ENCODE measurements at places on chromosomes 3 and 15. TPM values are rescaled to one million over a fixed set of nuclear protein-coding genes. Genes with fewer than 3 reads are reported as not detected.

GRCh38 chr15:63442080-63442479, 60.4 kb upstream of the CA12 start:
- no peaks in the 10 kb centered on the region for H3K36me3 ChIP-seq
- no peaks in the 10 kb centered on the region for H3K27me3 ChIP-seq

DNA sequence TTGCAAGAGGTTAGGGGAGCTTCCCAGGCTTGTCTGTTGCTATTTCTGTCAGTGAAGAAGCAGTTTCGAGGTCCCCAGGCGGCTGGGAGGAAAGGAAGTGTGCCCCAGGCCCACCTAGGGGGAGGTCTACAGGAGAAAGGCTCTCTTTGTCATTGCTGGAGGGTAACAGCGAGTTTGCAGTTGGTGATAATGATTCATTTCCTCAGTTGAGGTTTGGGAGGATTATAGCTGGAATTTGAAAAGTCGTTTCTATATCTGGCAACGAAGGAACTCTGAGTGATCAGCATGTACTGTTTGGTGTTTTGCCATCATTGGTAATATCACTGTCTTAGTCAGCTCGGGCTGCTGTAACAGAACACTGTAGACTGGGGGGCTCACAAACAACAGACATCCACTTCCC, 65.5 kb upstream of the UBE3A start:
- no peaks in the 10 kb centered on the region for H3K27me3 ChIP-seq
- no peak for DNase-seq
- no peaks in the 10 kb centered on the region for H3K36me3 ChIP-seq
- no peak overlapping the region for H3K4me3 ChIP-seq
- H3K27ac ChIP-seq: no peak overlapping the region

The NR2C2 gene
- 32.5 TPM for total RNA-seq

The EPHB3 gene
- 2.9 TPM for total RNA-seq

- H3K4me1 ChIP-seq: peaks cover 12% of the 10 kb centered on the region
- no peaks in the 10 kb centered on the region for H3K36me3 ChIP-seq
- no peak overlapping the region for H3K27ac ChIP-seq
- H3K4me3 ChIP-seq: no peak overlapping the region
- no peaks in the 10 kb centered on the region for H3K27me3 ChIP-seq
- no peak for DNase-seq
These were observed 4.3 kb downstream of the RIOX2 start for GRCh38 chr3:97967966-97968365.

The MKRN2OS gene
- not detected for total RNA-seq

GRCh38 chr3:99951701-99952100, 134.0 kb downstream of the CMSS1 start:
- H3K27me3 ChIP-seq: no peaks in the 10 kb centered on the region
- no peak overlapping the region for H3K4me3 ChIP-seq
- no peaks in the 10 kb centered on the region for H3K36me3 ChIP-seq
- peaks cover 36% of the 10 kb centered on the region for H3K4me1 ChIP-seq
- no peak for DNase-seq

The KNG1 gene
- total RNA-seq: 0.92 TPM

DNA sequence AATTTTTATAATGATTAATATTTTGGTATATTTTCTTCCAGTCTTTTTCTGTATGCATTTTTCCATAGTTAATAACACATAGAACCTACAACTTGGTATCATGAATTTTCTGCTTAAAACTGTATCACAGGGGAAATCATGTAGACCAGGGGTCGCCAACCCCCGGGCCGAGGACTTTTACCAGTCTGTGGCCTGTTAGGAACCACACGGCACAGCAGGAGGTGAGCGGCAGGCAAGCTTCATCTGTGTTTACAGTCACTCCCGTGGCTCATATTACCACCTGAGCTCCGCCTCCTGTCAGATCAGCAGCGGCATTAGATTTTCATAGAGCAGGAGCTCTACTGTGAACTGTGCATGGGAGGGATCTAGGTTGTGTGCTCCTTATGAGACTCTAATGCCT, 54.7 kb downstream of the RPL22L1 start:
- DNase-seq: no peak
- no peaks in the 10 kb centered on the region for H3K27me3 ChIP-seq
- H3K4me1 ChIP-seq: no peaks in the 10 kb centered on the region
- H3K27ac ChIP-seq: no peak overlapping the region

DNA sequence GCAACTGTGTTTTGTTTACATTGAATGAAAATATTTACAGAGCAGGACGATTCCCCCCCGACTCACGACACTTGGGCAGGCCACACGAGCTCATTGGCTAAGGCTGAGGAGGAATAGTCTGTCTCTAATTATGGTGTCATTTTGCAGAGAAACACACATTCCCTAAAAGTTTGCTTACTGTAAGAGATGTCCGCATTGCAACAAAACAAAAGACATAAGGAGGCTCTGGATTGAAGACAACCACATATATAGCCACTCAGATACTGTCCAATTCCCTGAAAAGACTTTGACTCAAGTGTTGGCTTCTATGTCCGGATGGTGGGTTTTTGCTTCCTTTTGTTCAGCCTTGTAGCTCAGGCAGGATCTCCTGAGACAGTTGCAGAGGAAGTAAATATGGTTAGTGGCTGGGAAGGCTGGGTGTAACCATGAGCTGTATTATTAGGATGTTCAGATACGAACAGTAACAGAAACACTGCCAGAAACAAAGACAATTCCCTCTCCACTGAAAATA, 170.4 kb downstream of the KLHL25 start:
- no peak overlapping the region for H3K4me3 ChIP-seq
- no peaks in the 10 kb centered on the region for H3K36me3 ChIP-seq
- H3K4me1 ChIP-seq: peaks cover 99% of the 10 kb centered on the region
- peak overlapping the region; percentile 69 for H3K27ac ChIP-seq

DNA sequence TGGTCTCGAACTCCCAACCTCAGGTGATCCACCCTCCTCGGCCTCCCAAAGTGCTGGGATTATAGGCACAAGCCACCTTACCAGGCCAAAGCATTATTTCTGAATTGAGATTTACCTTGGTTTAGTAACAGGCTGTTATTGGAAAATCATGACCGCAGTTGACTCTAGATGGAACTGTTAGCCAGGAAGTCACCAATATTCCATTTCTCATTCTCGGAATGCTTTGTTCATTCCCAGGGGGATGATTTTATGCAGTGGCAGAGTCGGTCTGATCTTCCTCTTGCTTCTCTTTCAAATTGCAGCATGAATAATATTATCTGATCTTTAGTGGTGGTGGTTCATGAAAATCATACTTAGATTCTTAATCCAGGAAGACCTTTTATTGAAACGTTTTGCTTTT, 195.5 kb upstream of the MBNL1 start:
- no peak overlapping the region for H3K4me3 ChIP-seq
- no peaks in the 10 kb centered on the region for H3K36me3 ChIP-seq
- no peak overlapping the region for H3K27ac ChIP-seq
- no peaks in the 10 kb centered on the region for H3K27me3 ChIP-seq
- DNase-seq: no peak

DNA sequence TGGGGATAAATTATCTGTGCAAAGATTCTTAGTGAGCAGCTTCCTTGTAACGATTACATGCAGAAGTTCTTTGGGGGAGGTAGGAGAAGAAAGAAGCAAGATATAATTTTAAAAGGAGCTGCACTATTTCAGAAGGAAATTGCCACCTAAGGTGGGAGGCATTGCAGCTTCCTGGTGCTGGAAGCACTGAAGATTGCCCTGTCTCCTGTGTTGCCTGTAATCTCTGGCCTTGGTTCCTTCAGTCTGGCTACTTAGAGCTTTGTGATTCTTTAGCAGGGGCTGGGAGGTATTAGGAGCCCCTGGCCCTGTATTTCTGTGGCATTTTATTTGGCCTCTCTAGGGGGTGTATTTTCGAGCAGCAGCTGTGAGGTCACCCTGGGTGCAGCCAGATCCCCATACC, 35.5 kb downstream of the CACNA2D3 start:
- H3K27me3 ChIP-seq: no peaks in the 10 kb centered on the region
- no peak for DNase-seq
- no peaks in the 10 kb centered on the region for H3K4me1 ChIP-seq
- H3K4me3 ChIP-seq: no peak overlapping the region
- no peaks in the 10 kb centered on the region for H3K36me3 ChIP-seq

GRCh38 chr15:95620934-95621579, 709.4 kb upstream of the NR2F2 start:
- H3K27me3 ChIP-seq: no peaks in the 10 kb centered on the region
- H3K27ac ChIP-seq: no peak overlapping the region
- no peak overlapping the region for H3K4me3 ChIP-seq
- no peak for DNase-seq
- H3K4me1 ChIP-seq: no peaks in the 10 kb centered on the region

DNA sequence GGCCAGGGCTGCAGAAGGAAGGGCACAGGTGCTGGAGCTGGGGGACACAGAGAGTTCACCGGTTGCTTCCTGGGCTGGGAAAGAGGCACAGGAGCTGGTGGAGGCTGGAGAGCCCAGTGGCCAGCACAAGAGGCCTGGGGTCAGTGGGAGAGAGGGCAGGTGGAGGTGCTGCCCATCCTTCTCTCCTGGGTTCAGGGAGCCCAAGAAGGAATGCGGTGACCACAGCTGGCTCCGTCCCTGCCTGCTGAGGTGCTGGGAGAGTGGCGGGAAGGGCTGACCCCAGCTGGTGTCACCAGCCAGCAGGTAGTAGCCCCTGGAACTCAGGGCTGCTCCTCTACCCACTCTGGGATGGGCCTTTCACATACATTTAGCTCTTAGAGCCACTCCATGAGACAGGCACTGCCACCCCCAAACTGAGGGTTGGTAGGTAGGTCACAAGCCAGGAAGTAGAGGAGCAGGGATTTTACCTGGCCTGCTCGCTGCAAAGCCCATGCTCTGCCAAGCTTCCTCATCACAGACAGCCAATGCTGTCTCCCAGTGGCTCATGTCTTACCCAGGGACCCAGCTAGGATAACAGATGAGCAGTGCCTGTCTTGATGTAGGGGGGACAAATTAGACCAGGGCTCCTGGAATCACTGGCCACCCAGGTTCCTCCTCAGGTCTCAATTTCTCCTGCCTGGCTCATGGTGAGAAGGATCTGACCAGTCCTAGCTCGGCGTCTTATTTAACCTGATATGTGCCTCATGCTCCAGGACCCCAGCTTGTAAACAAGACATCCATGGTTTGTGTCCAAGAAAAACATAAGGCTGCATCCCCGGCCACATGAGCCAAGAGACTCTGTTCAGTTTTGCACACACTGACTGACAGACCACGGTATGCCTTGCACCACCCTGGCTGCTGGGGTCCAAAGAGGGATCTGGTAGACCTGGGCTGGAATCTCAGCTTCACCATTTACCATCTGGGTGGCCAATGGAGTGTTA, 119.2 kb downstream of the CORO2B start:
- DNase-seq: no peak
- H3K4me1 ChIP-seq: peaks cover 51% of the 10 kb centered on the region
- H3K36me3 ChIP-seq: no peaks in the 10 kb centered on the region
- peak overlapping the region; percentile 10 for H3K27ac ChIP-seq
